ENCODE measurements at places on chromosomes 4 and X. TPM values are rescaled to one million over a fixed set of nuclear protein-coding genes. Genes with fewer than 3 reads are reported as not detected.

GRCh38 chr4:87079967-87080366 is 140.5 kb downstream of the KLHL8 start:
- DNase-seq, result no peak

DNA sequence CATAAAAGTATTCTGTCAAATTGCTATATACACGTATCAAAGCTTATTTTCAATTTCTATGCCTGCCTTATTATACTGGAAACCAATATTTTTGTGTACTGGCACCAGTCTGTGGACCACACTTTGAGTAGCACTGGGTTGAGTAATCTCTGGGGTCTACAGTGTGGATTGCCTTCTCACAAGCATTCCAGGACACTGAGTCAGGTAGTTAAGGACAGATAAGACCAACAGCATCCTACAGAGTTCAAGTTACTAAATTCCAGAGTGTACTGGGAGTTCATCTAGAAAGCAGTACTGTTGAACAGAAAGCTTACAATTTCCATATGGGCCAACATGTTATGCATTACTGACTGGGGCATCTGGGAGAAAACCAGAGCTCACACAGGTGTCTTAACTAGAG is 61.8 kb downstream of the VMA21 start:
- no peak for DNase-seq

DNA sequence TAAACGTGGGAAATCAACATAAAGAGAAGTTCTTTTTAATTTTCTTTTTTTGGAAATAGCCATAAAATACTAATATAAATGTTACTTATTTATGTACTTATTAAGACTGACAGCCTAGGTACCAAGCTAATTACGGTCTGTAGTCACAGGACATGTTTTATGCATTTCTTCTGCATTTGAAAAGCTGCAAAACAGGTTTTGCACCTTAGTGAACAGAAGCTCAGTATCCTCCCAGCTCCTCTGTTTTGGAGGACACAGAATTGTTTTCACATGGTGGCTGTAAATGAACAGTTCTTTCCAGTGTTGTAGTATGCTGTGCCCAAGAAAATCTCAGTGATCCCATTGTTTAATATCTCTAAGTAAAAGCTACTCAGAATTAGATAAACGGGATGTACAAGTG is 1788.0 kb upstream of the TENM3 start:
- no peak for DNase-seq

CRLF2 gene
- total RNA-seq, result not detected

DNA sequence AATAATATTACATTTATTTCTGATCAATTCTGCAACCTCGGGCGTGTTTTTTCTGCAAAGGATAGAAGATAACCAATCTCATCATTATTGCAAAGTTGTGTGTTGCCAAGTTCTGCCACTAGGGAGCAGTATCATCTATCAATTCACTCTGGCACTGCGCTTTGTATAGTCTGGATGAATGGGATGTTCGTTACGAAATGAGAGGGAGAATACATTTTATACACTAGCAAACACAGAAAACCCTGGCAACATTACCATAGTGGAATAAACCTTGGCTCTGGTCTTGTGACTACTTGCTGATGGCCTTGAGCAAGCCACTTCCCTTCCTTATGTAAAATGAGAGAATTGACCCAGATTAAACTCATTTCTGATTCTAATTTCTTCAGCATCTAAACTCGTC is 97.5 kb upstream of the ZNF518B start:
- DNase-seq, result no peak

GRCh38 chr4:87093443-87094123 is 126.8 kb downstream of the KLHL8 start:
- DNase-seq, result no peak

GRCh38 chrX:45669715-45670340 is 469.2 kb upstream of the DIPK2B start:
- no peak for DNase-seq

SCFD2 gene
- total RNA-seq, result 11.2 TPM

Measured in psoas muscle (tissue), 8 donors.